ENCODE measurements at places on chromosomes 7 and 10.

GRCh38 chr10:71719042-71719441, 536 bp downstream of the C10orf105 start:
- no peak for DNase-seq

DNA sequence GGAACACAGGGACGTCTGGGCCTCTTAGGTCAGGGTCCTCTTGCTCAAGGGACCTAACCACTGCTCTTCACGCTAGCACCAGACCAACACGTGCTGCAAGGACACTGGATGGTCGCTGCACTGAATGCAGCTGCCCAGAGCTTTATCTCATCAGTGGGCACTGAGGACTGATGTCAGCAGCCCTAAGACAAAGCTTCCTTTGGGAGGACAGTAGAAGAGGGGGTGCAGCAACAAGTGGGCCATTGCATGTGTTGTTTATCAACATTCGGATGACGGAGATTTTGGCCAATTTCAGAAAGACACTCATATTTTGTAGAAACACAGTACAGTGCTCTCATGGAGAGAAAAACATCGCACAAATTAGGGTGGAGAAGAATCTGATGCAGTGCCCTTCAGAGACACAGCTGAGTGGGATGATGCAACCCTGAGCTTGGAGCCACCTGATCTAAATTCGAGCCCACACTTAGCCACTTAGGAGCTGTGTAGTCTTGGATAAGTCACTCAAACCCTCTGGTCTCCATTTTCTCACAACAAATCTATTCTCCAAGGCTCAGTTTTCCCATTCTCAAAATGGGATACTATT, 1.7 kb downstream of the OPALIN start:
- no peak for DNase-seq

DNA sequence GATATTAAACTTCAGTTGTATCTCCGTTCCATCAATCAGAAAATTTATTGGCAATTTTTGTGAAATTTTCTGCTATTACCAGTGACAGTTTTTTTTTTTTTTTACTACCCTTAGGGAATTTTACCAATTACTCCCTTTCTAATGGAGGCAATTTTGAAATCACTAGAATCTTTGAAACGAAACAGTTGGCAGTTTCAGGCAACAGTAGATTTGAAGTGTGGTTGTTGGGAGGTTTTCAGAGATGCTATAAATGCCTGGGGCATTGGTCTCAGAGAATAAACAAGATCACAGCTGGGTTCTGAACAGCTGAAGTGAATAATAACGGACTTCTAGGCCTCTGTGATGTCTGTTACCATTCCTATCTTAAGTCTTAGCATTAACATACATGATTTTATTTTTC, 535.9 kb upstream of the POT1 start:
- DNase-seq = no peak

DNA sequence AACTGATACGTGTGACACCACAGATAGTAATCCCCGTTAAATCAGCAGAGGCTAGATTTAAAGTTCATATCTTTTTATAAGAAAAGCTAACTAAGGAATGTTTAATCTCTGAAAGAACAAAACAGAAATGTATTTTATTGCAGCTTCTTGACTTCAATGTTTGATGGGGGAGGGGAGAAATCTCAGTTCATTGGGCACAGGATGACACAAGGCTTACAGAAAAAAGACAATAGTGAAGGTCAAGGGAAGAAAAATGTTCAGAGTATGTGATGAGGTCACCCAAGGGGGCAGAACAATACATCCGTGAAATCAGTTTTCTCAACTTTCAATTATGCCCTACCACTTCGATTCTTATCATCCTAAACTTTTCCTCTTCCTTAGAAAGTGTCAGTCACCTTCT, 102.9 kb downstream of the ELAPOR2 start:
- no peak for DNase-seq

GRCh38 chr10:66102756-66103155, 823.1 kb upstream of the LRRTM3 start:
- no peak for DNase-seq

- peak; percentile 13 for DNase-seq
Measured at GRCh38 chr10:30818010-30818660, 188.6 kb upstream of the LYZL2 start.

GRCh38 chr7:129359638-129360037, 74.6 kb upstream of the STRIP2 start:
- no peak for DNase-seq

DNA sequence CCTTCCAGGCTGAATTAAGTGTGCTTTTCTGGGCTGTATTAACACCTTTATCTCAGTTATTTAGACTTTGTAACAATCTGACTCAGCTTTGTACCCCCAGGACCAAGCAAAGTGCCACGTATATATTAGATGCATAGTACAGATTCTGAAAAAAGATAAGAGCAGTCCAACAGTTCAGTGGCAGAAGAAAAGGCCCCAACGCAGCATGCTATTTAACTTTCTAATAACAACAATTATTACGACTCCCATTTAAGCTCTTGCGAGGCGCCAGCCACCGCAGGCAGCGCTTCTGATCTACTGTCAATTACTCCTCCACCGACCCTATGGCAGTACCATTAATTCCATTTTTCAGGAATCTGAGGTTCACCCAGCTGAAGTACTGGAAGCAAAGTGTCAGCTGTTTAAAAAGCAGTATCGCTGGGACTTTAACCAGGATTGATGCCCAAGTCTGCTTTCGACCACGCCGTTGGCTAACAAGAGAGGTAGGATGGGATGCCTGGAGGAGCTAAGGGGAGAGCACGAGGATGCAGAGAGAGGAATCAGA, 638 bp downstream of the LIPA start:
- DNase-seq = no peak

- no peak for DNase-seq
Measured at GRCh38 chr10:112532189-112532588, 85.2 kb downstream of the VTI1A start.

- no peak for DNase-seq
Measured at GRCh38 chr10:91924212-91925021, 847 bp downstream of the BTAF1 start.

Measured in CD4-positive, alpha-beta T cell treated with Interferon gamma for 1 hour (primary cell).